Activated gamma-delta T cell treated with anti-CD3 and anti-CD28 coated beads, Interleukin-2, amount 50 U/mL, for 16 hours (primary cell): ENCODE measurements at places on chromosomes 1 and 21.

DNA sequence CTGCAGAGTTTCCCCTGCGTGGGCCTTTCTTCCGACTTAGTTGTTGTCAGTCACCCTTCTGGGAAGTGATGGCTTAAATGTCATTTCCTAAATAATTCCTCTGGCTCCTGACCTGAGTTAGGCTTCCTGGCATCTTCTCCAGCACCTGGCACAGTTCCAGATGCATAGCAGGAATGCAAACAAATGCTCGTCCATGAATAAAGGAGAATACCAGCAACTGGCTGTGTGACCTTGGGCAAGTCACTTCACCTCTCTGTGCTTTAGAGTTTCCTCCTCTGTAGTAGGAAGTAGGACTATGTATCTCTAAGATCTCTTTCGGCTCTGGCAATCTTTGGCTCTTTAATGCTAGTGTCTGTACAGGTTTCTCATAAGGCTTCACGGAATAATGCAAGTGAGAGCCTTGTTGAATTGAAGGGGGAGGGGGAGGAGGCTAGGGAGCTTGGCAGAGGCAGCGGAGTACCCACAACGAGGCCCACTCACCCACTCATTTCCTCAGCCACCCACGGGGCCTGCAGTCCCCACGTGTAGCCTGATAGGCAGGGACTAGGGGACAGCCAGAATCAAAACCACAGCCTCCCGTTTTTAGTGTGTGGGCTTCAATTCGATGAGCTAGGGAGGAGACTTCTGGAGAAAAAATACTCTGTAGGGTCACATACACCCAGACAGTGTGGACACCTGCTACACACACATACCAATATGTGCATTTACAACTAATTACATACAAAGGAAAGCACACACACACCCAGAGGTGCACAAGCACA is 48.1 kb downstream of the TENT5C start:
- no peak for DNase-seq

- DNase-seq = no peak
Measured at GRCh38 chr1:231337043-231337471, 595 bp downstream of the EXOC8 start.

GRCh38 chr1:29096231-29096886 is 27.3 kb downstream of the TMEM200B start:
- no peak for DNase-seq

DNA sequence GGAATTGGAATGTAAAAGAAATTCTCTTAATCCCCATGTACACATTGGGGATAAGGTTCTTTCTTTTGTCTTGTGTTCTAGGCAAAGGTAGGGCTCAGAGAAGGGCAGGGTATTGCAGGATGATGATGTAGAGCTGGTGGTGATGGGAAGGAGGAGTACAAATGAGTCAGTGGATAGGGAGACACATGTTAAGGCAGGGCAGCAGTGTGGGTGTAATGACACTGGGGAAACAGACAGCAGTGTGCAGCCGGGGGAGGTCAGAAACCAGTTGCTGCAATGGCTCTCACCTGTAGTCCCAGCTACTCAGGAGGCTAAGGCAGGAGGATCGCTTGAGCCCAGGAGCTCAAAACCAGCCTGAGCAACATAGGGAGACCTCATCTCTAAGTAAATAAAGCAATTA is 5.1 kb downstream of the NLRP3 start:
- DNase-seq = no peak

DNA sequence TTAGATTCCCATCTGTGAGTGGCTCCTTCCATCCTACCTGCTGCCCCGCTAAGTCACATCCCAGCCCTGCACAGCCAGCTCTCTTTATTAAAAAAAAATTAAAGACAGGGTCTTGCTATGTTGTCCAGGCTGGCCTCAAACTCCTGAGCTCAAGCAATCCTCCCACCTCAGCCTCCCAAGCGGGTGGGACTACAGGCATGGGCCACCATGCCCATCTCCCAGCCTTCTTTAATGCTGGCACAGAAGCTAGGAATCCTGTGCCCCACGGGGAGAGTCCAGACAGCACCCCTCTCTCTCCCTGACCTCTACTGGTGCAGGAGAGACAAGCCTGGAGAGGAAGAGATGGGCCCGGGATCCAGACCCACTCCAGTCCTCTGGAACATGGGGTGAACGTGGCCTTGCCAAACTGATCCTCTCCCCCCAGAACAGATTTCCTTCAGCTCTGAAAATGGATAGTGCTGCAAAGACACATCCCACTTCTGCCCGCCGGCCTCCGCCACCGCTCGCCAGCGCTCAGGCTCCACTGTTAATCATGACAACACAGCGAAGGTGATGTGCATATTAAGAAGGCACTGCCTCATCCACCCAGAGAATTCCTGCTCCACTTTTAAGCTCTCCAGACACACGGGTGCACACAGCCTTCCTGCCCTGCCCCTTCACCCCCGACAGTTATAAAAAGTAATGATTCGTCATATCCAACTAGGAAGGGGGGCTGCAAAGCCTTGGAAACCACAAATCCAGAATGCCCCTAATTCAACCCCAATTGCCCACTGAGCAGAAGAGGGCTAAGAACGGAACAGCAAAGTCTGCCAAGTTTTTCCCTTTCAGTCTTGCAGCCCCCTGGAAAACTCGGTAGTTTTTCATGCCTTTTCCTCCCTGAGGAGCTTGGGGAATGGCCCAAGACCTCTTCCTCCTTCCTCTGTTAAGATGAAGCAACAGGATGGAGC is 68.1 kb downstream of the MRPL37 start:
- no peak for DNase-seq

- DNase-seq = no peak
Measured at GRCh38 chr1:26169198-26169554, 413 bp upstream of the C1orf232 start.

DNA sequence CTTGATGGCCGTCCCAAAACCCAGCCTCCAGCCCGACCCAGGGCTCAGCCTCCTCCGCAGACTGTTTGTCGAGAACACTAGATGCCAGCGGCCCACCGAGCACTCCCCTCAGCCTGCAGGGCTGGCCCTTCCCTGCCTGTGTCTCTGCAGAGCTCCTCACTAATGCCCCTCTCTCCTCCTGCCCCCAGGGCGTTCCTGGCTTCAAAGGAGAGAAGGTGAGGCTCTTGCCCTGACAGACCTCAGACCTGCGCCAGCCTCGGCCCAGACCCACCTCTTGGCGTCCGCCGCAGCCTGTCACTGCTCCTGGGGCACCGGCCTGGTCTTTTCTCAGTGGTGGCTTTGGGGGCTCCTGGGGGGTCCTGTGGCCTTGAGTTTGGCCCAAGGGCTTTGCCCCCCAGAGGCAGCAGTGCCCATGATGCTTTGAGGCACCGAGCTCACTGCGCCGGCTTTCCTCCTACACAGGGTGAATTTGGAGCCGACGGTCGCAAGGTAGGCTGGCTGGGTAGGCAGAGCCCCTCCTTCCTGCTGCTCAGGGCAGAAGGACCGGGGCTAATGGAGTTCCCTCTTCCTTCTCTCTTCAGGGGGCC is 18.4 kb downstream of the COL6A2 start:
- no peak for DNase-seq

DNA sequence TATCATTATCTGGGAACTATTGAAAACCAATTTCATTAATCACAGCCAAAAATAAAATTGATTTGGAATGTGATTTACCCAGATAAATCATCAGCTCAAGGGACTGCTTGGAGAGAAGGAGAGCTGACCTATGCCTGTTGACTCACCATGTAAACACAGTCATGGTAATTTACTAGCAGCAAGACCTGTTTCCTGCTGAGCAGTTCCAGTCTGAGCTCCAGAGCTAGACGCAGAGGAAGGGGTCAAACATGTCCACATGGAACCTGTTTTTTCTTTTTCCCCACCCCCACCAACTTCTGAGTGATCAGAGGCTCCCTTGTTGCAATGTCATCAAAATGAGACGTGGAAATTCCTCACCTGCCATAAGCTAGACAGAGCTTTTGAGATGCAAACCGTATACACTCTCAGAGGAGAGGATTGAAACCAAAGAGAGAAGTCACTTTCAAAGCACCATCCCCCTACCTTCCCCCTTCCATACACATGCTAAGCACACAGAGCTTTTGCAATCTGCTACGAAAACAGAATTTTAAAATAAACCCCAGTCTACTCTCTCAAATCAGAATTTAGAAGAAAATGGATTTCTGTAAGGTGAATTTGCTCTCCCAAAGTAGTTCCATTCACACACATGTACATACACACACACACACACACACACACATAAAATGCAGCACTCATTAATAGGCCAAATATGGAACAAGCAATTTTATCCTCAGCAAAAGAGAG is 55.9 kb upstream of the PTGFRN start:
- no peak for DNase-seq

- no peak for DNase-seq
Measured at GRCh38 chr1:223704921-223705878, 7.1 kb upstream of the CAPN2 start.

DNA sequence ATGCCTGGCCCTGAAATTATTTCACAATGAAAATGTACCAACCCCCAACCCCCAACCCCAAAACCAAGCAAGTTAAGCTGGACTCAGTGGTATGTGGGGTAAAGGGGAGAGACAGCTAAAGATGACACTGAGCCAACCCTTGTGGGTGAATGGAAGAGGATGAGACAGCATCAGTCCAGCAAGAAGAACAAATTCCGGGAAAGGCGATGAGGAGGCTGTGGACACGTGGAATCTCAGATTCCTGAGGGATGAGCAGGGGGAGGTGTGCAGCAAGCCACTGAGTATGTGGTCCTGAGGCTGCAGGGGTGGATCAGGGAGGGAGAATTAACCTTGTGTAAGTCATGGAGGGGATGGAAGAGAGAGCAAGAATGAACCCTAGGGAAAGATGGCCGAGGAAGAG is 14.4 kb upstream of the ZNF362 start:
- no peak for DNase-seq

DNA sequence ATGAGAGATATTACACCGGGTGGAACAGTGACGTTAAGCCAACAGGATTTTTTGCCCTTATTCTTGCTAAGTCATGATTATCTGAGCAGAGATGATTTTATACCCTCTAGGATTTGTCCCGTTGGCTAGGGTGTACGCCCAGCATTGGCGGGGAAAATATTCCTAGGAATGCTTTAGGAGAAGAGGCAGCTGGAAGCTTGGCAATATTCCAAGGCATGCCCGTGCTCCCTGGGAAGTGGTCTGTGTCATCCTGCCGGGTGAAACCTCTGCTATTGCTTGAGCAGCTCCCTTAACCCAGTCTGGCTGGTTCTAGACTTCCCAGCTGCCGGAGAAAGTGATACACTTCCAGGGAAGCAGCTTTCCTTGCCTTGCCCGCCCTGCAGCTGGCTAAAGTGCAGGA is 16.2 kb downstream of the CHRNB2 start:
- no peak for DNase-seq

DNA sequence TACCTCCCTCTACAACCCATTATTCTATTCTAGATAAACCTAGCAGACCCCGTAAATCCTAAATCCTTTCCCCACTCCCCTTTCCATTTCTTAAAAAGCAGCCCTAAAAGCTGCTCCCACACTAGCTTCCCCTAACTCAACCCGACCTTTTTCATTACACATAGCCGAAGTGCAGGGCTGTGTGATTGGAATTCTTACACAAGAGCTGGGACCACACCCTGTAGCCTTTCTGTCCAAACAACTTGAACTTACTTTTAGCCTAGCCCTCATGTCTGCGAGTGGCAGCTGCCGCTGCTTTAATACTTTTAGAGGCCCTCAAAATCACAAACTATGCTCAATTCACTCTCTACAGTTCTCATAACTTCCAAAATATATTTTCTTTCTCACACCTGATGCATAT is 19.6 kb upstream of the PDPN start:
- no peak for DNase-seq

DNA sequence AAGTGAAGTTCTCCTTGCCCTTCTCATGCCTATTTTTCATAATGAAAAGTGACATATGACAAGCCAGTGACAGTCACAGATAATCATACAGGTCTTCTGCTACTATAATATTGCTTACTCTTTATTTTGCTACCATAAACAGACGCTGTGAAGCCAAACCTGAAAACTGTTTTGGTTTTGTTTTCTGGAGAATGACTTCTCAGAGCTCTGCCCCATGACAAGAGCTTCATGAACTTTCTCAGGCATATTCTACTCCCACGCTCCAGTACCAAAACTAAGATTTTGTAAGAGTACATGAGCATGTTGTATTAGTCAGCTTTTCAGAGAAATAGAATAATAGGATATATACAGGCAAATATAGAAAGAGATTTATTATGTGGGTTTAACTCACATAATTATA is 64.3 kb upstream of the VTCN1 start:
- DNase-seq = no peak

DNA sequence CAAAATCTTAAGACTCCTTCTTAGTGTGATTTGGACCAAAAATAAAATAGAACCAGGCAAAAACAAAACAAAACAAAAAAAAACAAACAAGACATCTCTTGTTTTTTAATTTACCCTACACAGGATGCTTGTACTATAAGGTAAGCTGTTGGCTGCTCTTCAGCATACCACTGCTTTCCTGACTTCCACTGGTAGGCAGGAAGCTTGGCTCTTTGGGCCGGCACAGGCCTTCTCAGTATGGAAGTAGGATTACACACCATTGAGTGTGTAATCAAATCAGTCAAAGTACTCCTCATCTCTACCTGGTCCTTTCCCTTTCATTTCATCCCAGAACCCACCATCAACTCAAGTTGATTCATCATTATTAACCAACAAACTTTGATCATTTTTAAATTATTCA is 61.9 kb upstream of the RGS1 start:
- DNase-seq = no peak

DNA sequence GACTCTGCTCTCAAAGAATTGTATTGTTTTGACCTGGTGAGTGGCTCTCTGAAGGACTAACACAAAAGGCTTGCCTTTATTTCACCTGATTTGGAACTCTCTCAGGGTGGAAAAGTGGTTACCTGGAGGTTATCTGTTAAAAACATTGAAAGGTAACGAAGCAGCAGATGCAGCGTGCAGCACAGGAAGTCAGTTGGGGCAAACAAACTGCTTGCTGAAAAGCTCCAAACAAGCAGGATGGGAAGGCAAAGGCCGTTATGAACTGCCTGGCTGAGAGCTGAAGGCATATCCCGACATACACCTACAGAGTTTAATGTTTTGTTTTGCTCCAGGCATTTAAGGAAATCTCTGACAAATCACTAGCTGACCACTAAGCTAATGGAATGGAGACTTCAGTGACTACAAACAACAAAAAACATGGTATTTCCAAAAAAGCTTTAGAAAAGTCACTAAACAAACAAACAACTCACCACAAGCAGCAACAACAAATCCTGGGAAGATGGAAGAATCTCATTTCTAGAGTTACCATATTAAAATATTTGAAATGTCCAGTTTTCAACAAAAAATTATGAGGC is 44.3 kb upstream of the BATF3 start:
- no peak for DNase-seq

- DNase-seq = no peak
Measured at GRCh38 chr1:52153898-52154297, 12.0 kb downstream of the ZFYVE9 start.

DNA sequence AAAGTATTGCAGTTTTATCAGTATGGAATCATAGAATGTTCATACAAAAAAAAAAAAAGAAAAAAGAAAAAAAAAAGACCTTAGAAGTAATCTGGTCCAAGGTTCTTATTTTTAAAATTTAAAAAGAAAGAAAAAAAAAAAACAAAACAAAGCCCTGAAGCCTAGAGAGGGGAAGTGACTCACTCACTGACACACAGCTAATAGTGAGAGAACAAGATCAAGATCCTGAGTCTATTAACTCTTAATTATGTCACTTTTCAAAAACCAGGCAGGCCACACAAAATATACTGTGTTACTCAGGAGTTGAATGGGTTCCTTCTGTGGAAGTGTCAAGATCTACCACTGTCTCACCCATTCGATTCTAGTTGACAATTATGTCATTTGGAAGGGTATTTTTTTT is 433.9 kb upstream of the DAB1 start:
- DNase-seq = no peak
